Left lobe of liver (tissue), 2 donors: ENCODE measurements at places on chromosomes 6 and 20. TPM values are rescaled to one million over a fixed set of nuclear protein-coding genes. Genes with fewer than 3 reads are reported as not detected.

The EEF1A2 gene
- 0.73 TPM for total RNA-seq

DNA sequence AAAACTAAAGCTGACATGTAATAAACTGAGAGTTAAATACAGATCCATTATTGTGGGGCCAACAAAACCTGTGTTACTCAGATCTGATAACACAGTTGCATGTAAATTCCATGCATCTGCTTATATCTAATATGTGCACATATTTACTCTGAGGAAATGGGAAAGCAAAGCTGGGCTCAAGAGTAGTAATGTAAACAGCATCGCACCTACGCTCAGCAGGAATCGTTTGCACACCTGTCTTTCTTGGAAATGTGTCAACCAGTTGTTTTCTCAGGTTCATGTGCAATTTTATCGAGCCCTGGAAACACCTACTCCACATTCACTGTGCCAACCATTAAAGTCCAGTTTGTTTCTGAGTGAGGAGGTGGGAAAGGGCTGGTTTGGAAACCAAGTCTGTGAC is 80.3 kb upstream of the CNKSR3 start:
- DNase-seq: no peak

GRCh38 chr6:56593801-56594318 is 48.8 kb downstream of the DST start:
- DNase-seq: no peak

GRCh38 chr6:109076377-109076776 is 18.3 kb downstream of the SESN1 start:
- DNase-seq: no peak

The FAM209B gene
- total RNA-seq: not detected

DNA sequence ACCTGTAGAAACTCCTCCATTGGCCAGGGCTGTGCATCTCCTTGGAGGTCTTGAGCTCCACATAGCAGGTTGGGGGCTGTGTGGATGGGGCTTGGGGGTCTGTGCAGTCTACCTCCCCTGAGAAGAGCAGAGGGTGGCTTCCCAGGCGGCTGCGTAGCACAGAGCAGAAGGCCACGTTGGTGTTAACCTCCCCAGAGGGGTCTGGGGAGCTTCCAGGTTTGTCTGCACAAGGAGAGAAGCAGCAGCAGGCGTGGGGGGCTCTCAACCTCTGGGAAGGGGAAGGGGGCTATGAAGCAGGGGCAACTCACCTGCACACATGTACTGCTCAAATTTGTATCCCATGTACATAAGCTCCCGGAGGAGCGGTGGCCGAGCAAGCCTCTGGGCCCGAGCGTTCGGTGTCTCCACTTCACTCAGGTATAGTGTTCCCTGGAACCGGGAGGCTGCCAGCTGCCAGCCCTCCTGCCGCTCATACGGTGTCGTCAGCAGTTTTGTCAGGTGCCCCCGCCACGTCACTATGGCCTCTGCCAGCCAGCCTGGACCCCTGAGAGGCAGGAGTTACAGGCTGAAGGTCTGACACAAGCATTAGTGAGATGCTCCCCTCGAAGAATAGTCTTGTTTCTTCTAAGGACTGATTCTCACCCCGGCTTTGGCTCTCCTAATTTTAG is 1.2 kb downstream of the DXO start:
- DNase-seq: peak; percentile 67

- DNase-seq: no peak
These were observed 196.5 kb downstream of the SLC35F1 start for GRCh38 chr6:118103381-118104146.

DNA sequence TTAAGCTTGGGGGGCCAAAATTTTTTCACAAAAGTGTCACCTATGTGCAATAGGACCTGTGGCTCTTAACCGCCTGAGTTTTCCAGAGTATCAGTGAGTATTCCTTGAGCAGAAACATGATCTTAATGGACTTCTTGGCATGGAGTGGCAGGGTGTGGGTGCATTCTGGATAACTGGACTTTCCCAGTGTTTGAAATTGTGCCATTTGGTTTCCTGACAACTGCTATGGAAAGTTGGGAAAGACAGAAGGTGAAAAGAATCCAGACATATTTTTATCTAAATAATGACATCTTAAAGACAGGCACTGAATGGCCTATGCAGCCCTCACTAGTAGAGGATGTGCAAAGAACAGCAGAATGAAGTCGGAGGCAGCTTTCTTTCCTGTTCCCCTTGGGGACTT is 34.3 kb upstream of the ADTRP start:
- DNase-seq: no peak

The WRNIP1 gene
- total RNA-seq: 16.5 TPM

The C6orf118 gene
- not detected for total RNA-seq

GRCh38 chr6:94300424-94301144 is 881.2 kb upstream of the EPHA7 start:
- no peak for DNase-seq

GRCh38 chr6:99838607-99839006 is 155.4 kb downstream of the MCHR2 start:
- DNase-seq: no peak

The EDN1 gene
- total RNA-seq: 0.33 TPM

The RBPJL gene
- total RNA-seq: 0.23 TPM

GRCh38 chr6:123715006-123715863 is 78.5 kb upstream of the TRDN start:
- DNase-seq: no peak

The FAM8A1 gene
- total RNA-seq: 42.0 TPM

- no peak for DNase-seq
These were observed 59.4 kb upstream of the PTGIS start for GRCh38 chr20:49627329-49627761.

The COL19A1 gene
- total RNA-seq: 0.10 TPM

DNA sequence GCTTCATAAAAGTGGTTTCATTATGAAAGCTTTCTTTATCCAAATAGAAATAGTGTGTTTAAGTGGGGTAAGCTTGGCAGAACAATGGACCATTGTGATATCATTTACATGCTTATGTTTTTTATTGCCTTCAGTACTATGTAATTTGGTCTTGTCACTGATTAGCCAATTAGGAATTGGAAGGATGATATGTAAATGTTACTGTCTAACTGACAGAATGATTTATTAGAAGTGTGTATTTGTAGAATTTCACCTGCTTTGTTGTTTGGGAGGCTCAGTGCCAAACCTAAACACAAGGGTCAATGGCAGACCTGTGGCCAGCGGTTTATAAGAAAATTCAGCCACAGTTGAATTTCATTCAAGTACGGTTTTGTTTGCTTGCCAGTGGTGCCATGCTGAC is 39.0 kb downstream of the AIG1 start:
- DNase-seq: no peak

- DNase-seq: no peak
These were observed 279.1 kb upstream of the THEMIS start for GRCh38 chr6:128179876-128180438.

DNA sequence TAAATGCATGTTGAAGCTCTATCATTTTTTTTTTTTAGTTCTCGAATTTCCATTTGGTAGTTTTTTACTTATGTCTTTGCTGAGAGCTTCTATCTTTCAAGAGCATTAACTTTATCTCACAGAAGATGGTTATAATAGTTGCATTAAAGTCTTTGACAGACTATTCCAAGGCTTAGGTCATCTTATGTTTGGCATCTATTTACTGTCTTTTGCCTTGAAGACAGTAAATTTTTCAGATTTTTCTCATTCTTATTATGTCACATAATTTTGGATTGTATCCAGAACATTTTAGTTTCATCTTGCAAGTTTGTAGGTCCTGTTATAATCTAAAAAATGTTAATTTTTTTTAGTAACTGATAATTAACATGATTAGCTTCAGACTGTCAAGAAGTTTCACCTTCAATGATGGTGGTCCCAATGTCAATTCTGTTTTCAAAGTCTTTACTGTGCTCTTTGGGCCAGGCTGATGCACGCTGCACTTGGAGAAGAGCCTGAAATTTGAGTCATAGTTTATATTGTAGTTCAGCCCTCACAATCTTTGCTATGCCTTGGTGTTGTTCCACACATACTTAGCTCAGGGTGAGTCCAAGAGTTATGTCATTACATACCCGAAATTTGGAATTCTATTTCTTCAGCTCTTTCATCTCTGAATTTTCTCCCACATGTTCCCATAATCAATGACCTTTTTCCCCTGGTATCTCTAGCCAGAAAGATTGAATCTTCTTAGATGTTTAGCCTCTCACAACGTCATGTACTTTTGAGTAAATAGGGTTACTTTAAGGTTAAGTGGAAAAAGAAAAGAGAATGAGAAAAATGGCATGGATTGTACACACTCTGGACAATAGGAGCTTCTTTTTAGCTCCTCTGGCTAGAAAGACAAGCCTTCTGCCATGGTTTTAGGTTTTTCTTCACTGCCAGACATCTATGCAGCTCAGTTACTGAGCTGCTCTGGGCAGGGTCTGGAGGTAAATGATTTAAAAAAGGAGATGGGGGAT is 110.3 kb upstream of the BTBD3 start:
- no peak for DNase-seq
